ENCODE measurements at places on chromosomes 4 and X.

GRCh38 chrX:69130439-69130838 is 34.8 kb downstream of the PJA1 start:
- no peak for DNase-seq

- no peak for DNase-seq
Measured at GRCh38 chr4:68011684-68012083, 48.4 kb upstream of the TMPRSS11A start.

GRCh38 chr4:183989931-183990330 is 84.8 kb downstream of the STOX2 start:
- DNase-seq = no peak

- no peak for DNase-seq
Measured at GRCh38 chr4:30245140-30245539, 475.0 kb upstream of the PCDH7 start.

DNA sequence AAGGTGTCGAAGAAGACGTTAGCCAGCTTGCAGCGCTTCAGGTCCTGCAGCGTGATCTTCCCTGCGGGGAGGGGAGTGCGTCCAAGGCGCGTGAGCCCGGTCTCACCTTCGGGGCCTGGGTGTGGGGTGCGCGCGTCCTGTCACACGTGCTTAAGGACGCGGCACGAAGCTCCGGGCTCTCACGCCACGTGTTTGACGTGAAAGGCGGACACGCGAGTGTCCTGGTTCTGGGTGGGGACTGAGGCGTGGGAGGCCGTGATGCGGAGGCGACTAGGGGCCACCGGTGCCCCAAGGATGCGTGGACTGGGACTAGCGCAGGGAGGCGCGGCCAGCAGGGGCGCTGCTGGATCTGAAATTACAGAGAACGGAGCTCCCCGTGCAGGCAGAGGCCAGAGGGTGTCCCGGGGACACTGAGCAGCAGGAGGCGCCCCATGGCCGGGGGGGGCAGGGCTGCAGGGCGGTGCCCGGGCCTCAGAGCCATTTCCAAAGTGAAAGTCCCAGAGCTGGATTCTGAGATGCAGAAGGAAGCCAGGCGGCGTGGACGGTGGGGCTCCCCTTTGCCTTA is 20.3 kb upstream of the GTPBP6 start:
- DNase-seq = no peak

DNA sequence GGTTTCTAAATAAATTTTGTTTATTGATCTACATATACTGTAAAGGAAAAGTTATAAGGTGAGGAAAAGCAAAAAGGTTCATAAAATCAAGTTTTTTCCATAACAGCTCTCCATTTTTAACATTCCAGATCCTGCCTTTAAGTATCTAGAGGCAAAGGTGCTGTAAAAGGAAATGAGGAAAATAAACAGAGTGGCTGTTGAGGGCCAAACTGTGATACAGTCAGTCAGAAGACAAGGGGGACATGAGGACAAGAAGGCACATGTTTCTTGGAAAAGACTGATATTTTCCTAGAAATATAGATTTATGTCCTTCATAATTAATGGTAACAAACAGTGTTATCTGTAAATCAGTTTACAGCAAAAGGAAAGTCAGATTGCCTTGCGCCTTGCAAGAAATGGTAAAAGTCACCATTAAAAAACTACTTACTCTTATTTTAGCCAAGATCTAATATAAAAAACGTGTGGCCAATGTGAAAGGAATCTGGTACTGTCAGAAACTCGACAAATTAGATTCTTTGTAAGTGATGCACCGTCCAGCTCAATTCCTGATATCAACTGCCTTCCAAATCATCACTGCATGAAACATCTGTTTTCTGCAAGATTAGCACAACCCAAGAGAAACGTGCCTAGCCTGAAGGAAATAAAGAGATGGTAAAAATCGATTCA is 34.0 kb upstream of the VEGFD start:
- no peak for DNase-seq

- DNase-seq = peak; percentile 40
Measured at GRCh38 chr4:101345596-101346350, 1.6 kb downstream of the PPP3CA start.

GRCh38 chrX:2862404-2862803 is 33.7 kb downstream of the GYG2 start:
- DNase-seq = no peak

GRCh38 chr4:87932718-87933141 is 42.8 kb upstream of the SPP1 start:
- DNase-seq = no peak

GRCh38 chrX:46341767-46342322 is 203.4 kb downstream of the ZNF674 start:
- no peak for DNase-seq

GRCh38 chr4:104860238-104861123 is 286.2 kb upstream of the TET2 start:
- DNase-seq = peak; percentile 45

DNA sequence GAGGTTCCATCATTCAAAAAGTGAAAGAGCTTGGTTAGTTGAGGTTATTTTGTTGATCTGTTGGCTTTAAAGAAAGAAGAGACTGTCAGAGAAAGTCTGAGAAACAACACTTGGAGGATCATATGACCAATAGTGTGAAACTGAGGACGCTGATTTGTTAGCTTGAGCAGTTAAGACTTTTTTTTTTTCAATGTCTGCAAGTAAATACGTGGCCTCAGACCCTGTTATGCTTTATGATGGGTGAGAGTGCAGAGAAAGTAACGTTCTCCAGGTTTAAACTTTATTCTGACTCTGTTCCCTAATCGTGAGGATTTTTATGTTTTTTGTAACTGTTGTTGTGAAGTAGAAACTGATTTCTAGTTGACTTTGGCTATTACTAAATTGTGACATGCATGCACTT is 45.9 kb downstream of the GAB1 start:
- DNase-seq = no peak

DNA sequence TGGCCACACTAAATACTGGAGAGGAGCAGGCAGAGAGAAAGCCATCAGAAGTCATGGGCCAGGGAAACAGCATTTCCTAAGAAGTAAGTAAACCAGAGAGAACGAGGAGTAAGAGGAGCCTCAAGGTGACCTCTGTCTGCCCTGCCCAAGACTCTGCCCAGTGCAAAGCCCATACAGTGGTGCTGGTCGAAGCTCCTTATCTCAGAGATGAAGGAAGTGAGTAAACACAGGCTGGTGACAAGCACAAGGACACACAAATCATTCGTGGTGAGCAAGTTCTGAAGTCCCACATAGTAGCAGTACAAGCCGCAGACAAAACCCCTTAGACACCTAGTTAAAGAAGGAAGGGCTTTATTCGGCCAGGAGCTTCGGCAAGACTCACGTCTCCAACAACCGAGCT is 62.7 kb downstream of the DCTD start:
- DNase-seq = no peak

- no peak for DNase-seq
Measured at GRCh38 chr4:101944649-101945048, 154.1 kb downstream of the BANK1 start.

- DNase-seq = no peak
Measured at GRCh38 chr4:119730671-119730950, 102.0 kb upstream of the PDE5A start.

DNA sequence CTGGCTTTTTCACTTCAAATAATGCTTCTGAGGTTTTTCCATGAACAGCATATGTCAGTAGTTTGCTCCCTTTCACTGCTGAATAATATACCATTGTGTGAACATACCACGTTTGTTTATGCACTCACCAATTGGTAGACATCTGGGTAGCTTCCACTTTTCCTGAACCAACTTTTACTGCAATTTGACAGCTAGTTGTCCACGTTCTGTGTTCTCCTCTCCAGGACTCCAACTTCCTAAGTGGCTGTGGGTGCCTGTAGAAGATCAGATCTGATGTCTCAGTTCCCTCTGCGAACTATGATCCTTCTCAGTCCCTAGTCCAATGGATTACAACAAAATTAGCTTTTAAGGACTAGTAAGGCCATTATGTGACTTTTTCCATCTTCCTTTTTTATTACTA is 64.7 kb upstream of the PTCHD1 start:
- DNase-seq = no peak

GRCh38 chr4:36128689-36129088 is 115.6 kb downstream of the ARAP2 start:
- DNase-seq = no peak

GRCh38 chr4:139619644-139620043 is 46.0 kb upstream of the MGST2 start:
- peak; percentile 45 for DNase-seq

DNA sequence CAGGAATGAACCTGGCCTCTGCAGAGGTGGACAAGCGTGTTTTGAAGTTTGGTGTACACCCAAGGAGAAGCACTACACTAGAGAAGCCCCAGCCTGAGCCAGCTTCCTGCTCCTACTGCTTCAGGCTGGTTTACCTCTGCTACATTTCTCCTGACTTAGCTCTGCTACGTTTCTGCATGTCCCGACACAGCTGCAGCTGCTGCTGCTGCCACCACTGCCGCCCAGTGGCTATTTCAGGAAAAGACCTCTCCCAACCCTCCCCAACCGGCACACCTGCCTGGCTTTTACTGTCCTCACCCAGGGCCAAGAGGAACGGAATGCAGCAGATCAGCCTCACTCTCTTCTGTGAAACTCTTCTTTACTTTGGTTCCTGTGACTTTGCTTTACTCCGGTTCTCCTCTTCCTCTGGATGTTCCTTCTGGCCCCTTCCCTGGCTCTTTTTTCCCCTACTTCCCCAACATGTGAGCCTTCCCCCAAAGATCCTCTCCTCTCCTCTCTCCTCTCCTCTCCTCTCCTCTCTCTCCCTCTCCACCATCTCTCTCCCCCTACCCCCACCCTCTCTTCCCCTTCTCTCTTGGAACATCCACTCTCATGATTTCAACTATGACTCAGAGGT is 3.1 kb upstream of the P2RY4 start:
- DNase-seq = peak; percentile 62

DNA sequence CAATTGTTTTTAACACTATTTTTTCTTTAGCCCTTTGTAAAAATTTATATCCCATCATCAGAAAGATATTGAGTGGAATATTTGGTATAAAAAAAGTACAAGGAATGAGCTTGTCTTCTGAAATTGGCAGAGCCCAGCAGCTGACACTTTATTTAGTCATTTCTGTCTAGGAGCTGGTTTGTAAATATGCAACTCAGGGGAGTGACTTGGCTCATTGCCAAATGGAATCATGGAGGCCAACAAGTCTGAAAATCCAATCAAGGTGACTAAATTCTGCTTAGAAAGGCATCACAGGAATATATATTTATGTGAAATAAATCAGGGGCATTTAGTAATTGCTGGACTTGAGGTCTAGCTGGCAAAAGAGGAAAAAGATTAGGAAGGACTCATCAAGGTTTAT is 74.4 kb downstream of the OTC start:
- no peak for DNase-seq

- DNase-seq = no peak
Measured at GRCh38 chr4:88005076-88005475, 2.4 kb upstream of the PKD2 start.

DNA sequence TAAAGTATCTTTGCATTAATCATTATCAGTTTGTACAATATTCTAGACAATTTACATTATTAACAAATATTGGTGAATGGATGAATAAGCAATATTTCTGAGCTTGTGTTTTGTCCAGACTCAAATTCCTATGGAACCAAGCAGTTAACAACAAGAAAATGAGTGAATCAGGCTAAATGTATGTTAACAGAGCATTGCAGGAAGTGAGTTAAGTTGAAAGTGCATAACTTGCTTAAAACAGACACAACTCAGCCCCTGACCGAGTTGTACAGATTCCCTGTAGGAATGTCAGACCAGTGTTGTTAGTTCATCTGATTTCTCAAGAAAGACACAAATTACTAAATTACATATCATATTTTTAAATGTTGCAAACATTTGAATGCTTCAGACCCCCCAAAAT is 23.7 kb upstream of the CSN1S1 start:
- no peak for DNase-seq

DNA sequence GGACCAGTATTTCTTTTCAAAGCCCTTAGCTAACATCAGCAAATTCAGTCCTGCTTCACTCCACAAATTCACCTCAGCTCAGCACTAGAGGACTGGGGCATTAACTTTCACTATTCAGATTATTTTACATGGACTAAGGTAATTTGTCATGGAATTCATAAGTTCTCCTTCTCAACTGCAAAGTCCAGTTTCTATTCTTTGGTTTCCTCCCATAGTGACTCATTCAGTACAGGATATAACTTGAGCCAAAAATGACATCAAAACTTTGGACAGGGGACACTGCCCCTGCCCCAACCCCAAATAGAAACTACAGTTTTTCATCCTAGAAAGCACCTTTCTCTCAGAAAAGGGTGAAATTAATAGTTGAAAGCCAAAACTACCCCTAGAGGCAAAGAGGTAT is 52.7 kb downstream of the COX7B2 start:
- no peak for DNase-seq

GRCh38 chrX:47746446-47746845 is 87.5 kb upstream of the UXT start:
- no peak for DNase-seq

GRCh38 chr4:6886886-6887285 is 22.7 kb upstream of the TBC1D14 start:
- no peak for DNase-seq

DNA sequence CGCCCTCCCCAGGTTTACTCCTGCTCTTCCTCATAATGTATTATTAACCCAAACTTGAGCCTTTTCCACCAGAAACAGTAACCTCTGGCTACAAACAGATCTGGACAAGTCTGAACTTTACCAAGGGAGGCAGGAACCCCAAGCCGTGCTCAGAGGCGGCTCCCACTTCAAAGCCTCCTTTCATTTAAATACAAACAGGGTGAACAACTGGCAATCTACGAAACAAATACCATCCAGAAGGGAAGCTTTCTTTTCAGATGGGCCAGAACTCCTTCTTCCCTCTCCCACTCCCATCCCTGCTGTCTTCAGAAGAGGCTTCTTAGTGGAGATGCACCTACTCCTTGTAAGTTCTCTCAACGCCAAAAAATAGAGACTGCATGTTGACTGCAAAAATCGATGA is 2.1 kb upstream of the GPC4 start:
- DNase-seq = no peak

GRCh38 chrX:100083211-100083610 is 326.9 kb downstream of the PCDH19 start:
- no peak for DNase-seq

- no peak for DNase-seq
Measured at GRCh38 chrX:17397074-17397473, 22.1 kb downstream of the NHS start.

DNA sequence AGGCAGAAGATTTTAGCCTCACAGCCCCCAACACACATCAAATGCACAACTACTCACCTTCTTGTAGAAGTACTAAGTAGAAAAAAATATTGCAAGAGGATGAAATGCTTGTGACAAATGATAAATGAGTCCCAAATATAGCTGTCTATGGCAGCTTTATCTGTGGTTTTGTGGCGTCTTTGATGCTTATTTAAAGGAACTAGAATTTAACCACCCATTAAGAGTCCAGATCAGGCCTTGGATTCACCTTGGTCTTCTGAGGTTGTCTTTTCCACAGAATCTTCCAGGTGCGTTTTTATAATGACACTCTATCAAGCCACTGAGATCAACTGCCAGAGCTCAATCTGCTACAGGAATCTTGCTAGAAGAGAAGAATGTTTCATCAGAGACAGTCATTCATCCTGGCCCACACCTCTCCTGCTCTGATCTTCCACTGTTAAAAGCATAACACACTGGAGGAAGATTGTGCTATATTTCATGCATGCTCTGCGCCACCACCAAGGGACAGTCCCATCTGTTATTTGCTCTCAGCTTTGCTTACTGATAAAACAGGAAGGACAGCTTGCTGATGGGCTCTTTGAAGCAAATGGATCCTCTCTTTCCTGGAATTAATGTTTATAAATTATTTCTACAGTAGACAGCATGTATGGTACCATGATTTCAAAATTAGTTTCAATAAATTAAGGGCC is 144.1 kb downstream of the SLC7A11 start:
- no peak for DNase-seq

Data from HEK293T (cell line).